ENCODE measurements at places on chromosomes 7 and 10.

DNA sequence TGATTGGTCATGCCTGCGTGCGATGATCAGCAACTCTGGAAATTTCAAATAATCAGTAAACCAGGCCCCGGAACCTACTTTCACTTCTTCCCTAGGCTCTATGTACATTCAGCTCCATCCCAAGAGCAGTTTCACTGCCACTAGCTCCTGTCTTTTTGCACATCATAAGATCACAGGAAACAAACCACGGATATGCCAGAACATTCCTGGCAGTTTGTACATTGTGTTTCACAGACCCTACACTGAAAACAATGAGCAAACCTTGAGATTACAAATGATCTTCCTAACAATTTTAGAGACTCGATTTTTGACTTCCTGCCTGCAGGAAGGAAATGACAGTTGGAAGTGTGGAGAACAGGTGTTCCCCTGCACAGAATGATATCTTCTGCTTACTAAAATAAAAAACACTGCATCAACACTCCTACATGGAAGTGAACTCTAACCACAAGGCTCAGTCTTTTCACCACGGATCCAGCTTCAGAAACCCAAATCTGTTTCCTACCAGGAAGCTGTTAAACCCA, 7.6 kb upstream of the TMEM236 start:
- H3K36me3 ChIP-seq, result no peaks in the 10 kb centered on the region
- peaks cover 3% of the 10 kb centered on the region for H3K4me1 ChIP-seq
- no peak for DNase-seq
- no peak overlapping the region for H3K27ac ChIP-seq
- no peak overlapping the region for H3K4me3 ChIP-seq
- no peaks in the 10 kb centered on the region for H3K27me3 ChIP-seq

DNA sequence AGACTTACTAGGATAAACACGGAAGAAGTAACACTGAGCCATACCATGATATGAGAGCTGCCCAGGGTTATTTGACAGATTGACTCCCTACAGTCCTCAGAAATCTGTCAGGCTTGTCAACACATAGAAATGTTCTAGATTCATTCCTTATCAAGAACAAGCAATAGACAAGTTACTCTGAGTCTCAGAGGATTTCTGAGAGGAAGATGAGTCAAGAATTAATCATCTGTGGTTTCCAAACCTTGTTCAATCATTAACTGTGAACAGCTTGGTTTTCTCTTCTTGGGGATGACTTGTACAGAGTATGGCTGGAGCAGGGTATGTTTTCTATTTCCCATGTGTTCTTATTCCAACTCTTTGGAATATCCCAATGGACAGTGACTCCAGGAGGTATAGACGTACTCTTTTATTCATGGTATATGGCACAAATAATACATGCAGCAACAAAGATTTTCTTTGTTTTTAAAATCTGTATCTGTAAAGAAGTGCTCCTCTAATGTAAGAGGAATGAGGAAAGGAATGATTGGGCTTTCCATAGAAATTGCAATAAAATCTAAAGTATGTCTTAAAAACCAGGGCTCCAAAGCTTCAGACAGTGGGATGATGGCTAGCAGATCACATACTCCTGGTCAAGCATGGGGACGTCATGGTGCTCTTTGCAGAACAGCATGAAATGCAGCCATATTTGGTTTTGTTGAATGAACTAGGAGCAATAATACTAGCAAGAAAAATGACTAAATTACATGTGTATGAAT, 11.9 kb upstream of the SFR1 start:
- H3K27ac ChIP-seq, result no peak overlapping the region
- no peak overlapping the region for H3K4me3 ChIP-seq
- peaks cover 21% of the 10 kb centered on the region for H3K27me3 ChIP-seq
- H3K4me1 ChIP-seq, result no peaks in the 10 kb centered on the region
- peaks cover 4% of the 10 kb centered on the region for H3K36me3 ChIP-seq

DNA sequence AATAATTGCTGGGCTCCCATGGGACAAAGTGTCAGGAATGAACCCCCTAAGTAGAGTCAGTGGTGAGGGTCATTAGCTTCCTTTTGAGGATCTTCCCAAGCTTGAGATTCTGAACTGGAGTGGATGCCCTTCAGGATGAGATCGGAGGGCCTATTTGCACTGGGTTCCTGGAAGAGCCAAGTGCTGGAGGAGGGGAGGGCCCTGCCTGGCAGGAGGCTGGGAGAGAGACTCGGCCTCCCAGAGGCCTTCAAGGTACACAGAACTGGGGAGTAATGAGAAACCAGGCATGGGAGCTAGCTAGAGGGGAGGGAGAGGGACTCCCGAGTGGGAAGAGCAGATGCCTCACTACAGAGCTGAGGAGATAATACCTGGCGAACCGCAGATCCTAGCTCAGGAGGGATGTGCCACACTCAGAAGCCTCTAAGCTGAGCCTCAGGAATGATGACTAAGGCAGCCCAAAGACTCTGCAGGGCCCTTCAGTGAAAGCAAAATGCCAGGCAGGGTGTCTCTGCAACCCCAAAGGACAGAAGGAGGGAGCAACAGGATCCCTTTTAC, 9.4 kb downstream of the PDAP1 start:
- peaks cover 24% of the 10 kb centered on the region for H3K4me1 ChIP-seq
- DNase-seq, result no peak
- H3K36me3 ChIP-seq, result peaks cover 8% of the 10 kb centered on the region
- no peak overlapping the region for H3K4me3 ChIP-seq

- no peak for DNase-seq
- no peak overlapping the region for H3K4me3 ChIP-seq
- H3K27ac ChIP-seq, result no peak overlapping the region
- peaks cover 46% of the 10 kb centered on the region for H3K27me3 ChIP-seq
- peaks cover 2% of the 10 kb centered on the region for H3K36me3 ChIP-seq
Observed at GRCh38 chr7:156652886-156653568, 12.5 kb downstream of the RNF32 start.

GRCh38 chr7:29422829-29423228, 140.8 kb upstream of the PRR15 start:
- no peaks in the 10 kb centered on the region for H3K36me3 ChIP-seq
- H3K4me1 ChIP-seq, result no peaks in the 10 kb centered on the region
- H3K27ac ChIP-seq, result no peak overlapping the region
- no peak for DNase-seq
- H3K27me3 ChIP-seq, result peaks cover 9% of the 10 kb centered on the region

DNA sequence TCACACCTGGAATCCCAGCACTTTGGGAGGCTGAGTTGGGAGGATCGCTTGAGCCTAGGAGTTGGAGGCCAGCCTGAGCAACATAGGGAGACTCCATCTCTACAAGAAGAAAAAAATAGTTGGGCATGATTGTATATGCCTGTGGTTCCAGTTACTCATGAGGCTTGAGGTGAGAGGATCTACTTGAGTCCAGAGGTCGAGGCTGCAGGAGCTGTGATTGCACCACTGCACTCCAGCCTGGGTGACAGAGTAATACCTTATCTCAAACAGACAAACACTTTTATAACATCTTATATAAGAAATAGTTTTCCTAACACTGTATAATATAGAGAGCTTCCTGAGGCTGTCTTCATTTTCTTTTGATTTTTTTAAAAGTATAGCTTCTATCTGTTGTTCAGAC, 448.4 kb upstream of the COBL start:
- no peaks in the 10 kb centered on the region for H3K4me1 ChIP-seq
- no peak overlapping the region for H3K27ac ChIP-seq
- no peak for DNase-seq
- H3K27me3 ChIP-seq, result no peaks in the 10 kb centered on the region
- no peak overlapping the region for H3K4me3 ChIP-seq
- no peaks in the 10 kb centered on the region for H3K36me3 ChIP-seq

DNA sequence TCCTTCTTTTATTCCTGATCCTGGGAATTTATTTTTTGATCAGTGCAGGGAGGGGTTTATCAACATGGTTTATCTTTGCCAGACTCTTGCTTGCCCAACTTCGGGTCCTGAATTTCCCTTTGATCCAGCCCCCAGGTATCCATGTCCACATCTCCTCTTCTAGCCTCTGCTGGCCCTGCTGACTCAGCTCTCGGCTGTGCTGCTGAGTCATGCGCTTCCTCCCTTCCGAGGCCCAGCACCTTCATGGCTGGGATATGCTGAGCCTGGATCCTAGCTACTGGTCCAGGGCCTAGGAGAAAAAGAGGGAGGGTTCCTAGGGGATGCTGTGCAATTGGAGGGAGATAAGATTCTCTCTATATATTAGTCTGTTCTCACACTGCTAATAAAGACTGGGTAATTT, 380.7 kb upstream of the SHH start:
- H3K4me1 ChIP-seq, result no peaks in the 10 kb centered on the region
- H3K27me3 ChIP-seq, result peaks cover 44% of the 10 kb centered on the region
- H3K27ac ChIP-seq, result no peak overlapping the region
- DNase-seq, result no peak
- no peak overlapping the region for H3K4me3 ChIP-seq

- no peaks in the 10 kb centered on the region for H3K36me3 ChIP-seq
- peaks cover 21% of the 10 kb centered on the region for H3K27me3 ChIP-seq
- H3K4me1 ChIP-seq, result no peaks in the 10 kb centered on the region
- no peak overlapping the region for H3K4me3 ChIP-seq
Observed at GRCh38 chr10:128310971-128311658, 184.9 kb upstream of the MKI67 start.

DNA sequence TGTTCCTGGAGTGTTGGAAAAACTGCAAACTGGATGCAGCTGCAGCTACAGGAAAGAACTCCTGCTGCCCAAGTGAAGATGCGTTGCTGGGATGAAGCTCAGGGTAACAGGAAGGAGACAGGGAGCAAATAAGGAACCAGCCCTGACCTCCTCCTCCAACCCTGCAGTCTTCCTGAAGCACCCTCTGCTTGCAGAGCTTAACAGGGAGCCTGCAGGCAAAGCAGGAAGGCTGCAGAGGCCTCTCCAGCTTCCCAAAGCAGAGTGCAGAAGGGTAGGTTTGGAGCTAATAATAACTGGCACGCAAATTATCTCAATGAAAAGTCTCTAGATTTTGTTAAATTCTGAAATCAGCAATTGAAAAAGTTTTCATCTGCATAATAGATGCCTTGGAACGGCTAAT, 92.5 kb downstream of the SORCS1 start:
- no peaks in the 10 kb centered on the region for H3K4me1 ChIP-seq
- H3K36me3 ChIP-seq, result no peaks in the 10 kb centered on the region
- no peak for DNase-seq
- no peak overlapping the region for H3K27ac ChIP-seq
- H3K4me3 ChIP-seq, result no peak overlapping the region

GRCh38 chr7:17009007-17009719, 127.4 kb upstream of the AGR3 start:
- H3K36me3 ChIP-seq, result peaks cover 2% of the 10 kb centered on the region
- H3K27ac ChIP-seq, result peak overlapping the region; percentile 94
- no peak overlapping the region for H3K4me3 ChIP-seq

DNA sequence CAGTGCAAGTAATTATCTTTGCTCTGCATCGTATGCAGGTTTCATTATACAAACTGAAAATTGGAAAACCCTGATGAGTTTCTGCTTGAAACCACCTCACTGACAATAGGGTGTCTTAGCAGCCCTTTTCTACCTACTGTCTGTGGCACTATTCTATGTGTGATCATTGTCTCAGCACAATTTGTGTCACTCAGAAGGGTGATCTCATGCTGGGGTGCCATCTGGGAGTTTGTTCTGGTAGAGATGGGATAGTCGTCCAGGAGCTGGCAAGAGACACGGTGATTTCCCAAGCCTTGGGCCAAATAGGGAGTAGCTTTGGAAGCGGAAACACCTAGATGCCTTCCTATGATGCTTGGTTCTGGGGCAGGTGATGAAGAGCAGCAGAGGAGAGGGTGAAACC, 186.3 kb downstream of the FRMD4A start:
- DNase-seq, result no peak
- no peak overlapping the region for H3K27ac ChIP-seq
- H3K27me3 ChIP-seq, result peaks cover 74% of the 10 kb centered on the region
- peaks cover 2% of the 10 kb centered on the region for H3K4me1 ChIP-seq
- H3K4me3 ChIP-seq, result no peak overlapping the region
- H3K36me3 ChIP-seq, result peaks cover 4% of the 10 kb centered on the region

DNA sequence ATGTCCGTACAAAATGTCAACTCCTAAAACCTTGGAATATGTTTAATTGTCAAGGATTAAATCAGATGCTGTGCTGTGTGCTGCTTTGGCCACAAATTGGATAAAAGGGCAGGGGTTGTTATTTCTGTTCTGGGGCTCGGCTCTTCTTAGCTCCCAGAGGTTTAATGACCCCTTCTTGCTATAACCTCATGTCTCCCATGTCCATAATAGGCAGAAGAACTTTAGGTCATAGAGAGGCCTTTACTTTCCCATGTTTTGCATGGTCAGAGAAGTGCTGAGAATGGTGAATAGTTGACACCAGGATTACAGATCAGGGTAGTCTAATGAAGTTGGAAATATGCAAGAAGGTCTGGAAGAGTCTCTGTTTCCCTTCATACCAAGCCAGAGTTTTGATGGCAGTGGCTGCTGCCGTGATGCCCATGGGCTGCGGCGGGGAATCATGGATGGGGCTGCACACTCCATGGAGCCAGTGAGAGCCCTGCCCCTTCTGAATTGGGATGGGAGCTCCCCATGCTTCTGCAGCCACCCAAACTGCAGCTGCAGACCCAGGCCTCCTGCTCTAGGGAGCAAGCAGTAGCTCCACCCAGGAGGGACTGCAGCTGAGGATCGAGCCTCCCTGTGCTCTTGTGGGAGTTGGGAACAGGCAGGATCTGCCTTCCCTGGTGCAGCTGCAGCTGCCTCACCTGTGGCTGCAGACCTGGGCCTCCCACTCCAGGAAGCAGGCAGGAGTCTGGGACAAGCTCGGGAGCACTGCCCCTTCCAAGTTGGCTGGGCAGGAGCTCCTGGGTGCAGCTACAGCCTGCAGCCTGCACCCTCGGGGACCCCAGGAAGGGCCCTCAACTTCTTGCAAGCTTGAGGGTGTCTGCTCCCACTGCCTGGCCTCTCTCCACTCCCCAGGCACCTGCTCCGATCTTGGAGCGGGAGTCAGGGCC, 23.1 kb upstream of the STEAP4 start:
- no peaks in the 10 kb centered on the region for H3K36me3 ChIP-seq
- DNase-seq, result no peak
- H3K27ac ChIP-seq, result no peak overlapping the region
- H3K27me3 ChIP-seq, result peaks cover 14% of the 10 kb centered on the region
- no peaks in the 10 kb centered on the region for H3K4me1 ChIP-seq

GRCh38 chr7:13850185-13850752, 139.2 kb downstream of the ETV1 start:
- H3K36me3 ChIP-seq, result no peaks in the 10 kb centered on the region
- no peaks in the 10 kb centered on the region for H3K27me3 ChIP-seq
- peak overlapping the region; percentile 15 for H3K4me3 ChIP-seq

DNA sequence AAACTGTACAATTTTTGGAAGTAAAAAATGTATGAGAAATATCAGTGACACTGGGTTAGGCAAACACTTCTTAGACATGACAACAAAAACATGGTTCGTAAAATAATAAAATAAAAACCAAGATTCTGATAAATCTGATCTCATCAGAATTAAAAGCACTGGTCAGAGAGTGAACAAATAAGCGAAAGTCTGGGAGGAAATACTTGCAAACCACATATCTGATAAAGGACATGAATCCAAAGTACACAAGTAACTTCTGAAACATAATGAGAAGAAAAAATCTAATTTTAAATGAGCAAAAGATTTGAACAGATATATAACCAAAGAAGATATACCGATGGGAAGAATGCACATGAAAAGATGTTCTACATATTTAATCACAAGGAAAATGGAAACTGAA, 91.5 kb downstream of the RTKN2 start:
- peaks cover 2% of the 10 kb centered on the region for H3K36me3 ChIP-seq
- no peak for DNase-seq
- H3K4me3 ChIP-seq, result no peak overlapping the region
- H3K27ac ChIP-seq, result no peak overlapping the region
- no peaks in the 10 kb centered on the region for H3K27me3 ChIP-seq
- peaks cover 23% of the 10 kb centered on the region for H3K4me1 ChIP-seq
